D341Med (cell line): ENCODE measurements at places on chromosomes 3 and 15.

- no peak for DNase-seq
These were observed 20.9 kb downstream of the IL12A start for GRCh38 chr3:160009525-160009924.

GRCh38 chr15:65106011-65106590 is 8.9 kb downstream of the UBAP1L start:
- DNase-seq = no peak

- no peak for DNase-seq
These were observed 244.5 kb downstream of the FGF12 start for GRCh38 chr3:192482809-192483208.

GRCh38 chr3:94928921-94929320 is 866.1 kb downstream of the NSUN3 start:
- no peak for DNase-seq

GRCh38 chr15:67253549-67254237 is 768 bp downstream of the AAGAB start:
- no peak for DNase-seq

DNA sequence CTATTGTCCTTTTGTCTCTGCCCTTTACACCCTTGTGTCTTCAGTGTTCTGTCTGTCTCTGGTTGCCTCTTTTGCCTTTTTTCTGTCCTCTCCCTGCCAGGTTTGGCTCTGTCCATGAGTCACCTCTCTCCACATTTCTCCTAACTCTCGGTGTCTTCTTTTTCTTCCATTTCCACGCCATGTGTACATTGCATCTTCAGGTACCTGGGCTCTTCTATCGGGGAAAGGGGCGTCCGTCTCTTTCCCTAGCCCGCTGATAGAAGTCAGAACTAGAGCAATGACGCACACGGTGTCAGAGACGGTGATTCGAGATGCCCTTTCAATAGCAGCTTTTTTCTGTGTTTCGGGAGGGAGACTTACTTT is 641 bp downstream of the OPA1 start:
- DNase-seq = peak; percentile 38

GRCh38 chr3:196274585-196274984 is 12.9 kb downstream of the PCYT1A start:
- no peak for DNase-seq

DNA sequence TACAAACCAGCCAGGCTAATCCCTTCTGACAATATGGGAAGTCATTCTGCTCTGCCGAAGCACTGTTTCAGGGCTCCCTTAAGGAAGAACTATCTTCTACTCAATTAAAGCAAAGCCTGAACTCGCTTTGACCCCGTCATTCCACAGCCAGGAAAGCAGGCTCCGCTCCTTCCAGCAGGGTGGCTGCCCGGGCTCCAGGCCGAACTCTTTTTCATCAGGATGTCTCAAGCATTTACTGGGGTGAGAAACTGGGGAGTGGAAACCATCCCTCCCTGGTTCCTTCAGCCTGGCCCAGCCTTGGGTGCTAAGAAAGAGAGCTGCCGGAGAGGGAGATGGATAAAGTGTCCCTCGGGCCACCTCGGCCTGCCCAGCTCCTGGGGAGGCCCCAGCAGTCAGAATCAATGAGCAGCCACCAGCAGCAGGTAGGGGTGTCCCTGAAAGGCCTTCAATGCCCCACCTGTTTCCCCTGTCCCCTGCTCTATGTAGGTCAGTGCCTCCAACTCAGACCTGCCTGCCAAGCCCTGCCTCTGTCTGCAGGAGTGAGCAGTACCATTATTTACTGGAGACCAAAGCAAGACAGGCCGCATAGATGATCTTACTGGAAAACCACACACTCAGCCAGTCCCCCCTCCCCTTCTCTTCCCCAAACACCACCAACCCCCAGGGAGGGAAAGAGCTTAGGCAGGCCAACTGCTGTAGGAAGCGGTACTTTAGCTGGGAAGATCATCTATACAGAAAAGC is 225.6 kb upstream of the TLE3 start:
- peak; percentile 85 for DNase-seq

DNA sequence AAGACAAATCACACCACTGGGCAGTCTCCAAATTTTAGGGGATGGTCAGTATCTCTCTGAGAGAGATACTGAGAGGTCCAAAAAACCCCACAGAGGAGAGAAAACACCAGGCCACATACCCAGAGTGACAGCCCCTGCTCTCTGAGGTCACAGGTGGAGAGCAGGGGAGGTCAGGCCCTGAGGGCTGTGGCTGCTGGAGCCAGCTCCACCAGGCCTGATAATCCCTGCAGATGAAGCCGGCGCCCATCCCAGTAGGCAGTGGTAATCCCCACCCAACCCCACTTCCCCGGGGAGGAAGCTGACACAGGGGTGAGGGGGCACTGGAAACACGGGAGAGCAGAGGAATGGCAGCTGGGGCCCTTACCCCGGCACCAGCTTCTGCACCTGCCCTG is 31.2 kb upstream of the SRP14 start:
- peak; percentile 73 for DNase-seq

GRCh38 chr3:27568393-27568792 is 84.2 kb upstream of the SLC4A7 start:
- DNase-seq = peak; percentile 72

- DNase-seq = peak; percentile 55
These were observed 520 bp downstream of the GREM1 start for GRCh38 chr15:32718227-32718820.

DNA sequence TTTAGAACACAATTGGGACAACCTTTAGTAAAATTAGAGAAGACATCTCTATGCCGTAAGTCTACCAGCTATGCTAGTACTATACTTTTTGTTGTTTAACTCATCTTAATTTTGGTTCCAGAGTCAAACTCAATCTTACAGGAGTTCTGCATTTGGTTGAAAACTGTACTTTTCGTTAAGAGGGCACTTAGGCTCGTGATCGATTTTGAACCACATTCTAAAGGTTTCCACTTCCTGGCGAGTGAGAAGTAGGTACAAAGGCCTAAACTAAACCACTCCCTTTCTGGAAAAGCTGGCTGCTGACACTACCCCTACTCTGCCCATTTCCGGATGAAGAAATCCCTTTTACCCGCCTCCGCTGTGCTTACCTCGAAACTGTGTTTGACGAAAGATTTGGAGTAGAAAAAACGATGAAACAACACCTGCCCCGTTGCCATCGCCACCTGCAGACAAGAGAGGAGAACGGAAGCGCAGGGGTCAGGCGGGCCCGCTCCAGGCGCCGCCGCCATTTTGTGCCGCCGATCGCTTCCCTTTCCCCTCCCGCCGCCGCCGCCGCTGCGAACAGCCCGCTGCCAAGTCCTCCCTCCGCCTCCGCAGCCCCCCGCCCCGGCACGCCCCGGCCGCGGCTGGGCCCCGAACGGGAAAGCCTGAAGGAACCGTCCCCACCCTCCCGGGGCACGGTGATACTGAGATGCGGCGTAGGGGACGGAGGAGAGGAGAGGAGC is 748 bp downstream of the CCNL1 start:
- peak; percentile 78 for DNase-seq

DNA sequence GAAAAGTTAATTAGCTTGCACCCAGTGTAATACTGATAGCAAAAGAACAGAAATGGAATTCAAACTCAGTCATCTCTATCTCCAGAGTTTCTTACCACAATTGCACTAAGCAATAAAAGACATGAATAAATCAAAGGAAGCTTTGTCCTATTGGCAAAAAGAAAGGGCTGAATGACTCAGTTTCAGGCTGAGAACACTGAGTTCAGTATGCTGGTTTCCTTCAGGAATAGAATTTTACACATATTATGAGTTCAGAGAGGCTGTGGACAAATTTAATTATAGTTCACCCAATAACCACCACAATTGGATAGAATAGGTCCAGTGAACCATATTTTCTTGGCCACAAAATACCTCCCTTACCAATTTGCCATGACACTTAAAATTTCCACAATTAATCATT is 249.7 kb downstream of the KCNMB2 start:
- DNase-seq = no peak
